Left cardiac atrium (tissue), 4 donors: ENCODE measurements at places on chromosomes 11 and 22. TPM values are rescaled to one million over a fixed set of nuclear protein-coding genes. Genes with fewer than 3 reads are reported as not detected.

DNA sequence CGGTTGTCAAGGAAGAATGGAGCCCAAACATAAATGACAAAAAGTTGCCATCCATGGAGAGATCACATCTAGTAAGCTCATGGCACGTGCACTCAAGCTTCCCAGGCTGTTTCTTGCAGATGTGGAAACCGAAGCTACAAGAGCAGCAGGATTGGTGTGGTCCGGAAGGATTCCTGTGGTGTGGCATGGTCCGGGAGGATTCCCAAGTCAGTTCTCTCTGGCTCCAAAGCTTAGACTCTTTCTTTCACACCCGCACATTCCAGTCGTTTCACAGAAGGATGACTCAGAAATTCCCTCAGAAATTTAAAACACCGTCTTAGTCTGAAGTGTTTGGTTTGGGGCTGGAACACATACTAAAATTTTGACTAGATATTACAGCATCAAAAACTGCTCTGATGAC is 78.0 kb upstream of the DRD2 start:
- DNase-seq = no peak

The APOBEC3H gene
- total RNA-seq = not detected

The NFAM1 gene
- 2.6 TPM for total RNA-seq

- DNase-seq = no peak
Measured at GRCh38 chr11:23564370-23564769, 704.1 kb upstream of the CCDC179 start.

The PVALB gene
- not detected for total RNA-seq

GRCh38 chr22:49413551-49413950 is 414.1 kb downstream of the BRD1 start:
- DNase-seq = no peak

DNA sequence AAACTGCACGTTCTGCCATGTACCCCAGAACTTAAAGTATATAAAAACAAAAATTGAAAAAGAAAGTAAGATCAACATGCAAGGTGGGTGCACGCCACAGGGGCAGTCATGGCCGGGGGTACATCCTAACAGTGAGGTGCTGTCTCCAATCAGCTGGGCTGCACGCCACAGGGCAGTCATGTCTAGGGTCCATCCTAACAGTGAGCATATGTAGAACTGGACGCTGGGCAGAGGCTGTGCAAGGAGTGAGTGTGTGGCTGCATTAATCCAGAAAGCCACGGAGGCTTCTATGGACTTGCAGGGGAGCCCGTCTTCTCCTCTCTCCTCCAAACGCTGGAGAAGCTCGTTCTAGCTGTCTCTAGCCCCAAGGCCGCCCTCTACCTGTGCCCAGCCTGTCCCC is 1105.0 kb downstream of the BRD1 start:
- no peak for DNase-seq

The OR52I2 gene
- total RNA-seq = not detected

- DNase-seq = no peak
Measured at GRCh38 chr11:24406389-24406788, 90.5 kb upstream of the LUZP2 start.

DNA sequence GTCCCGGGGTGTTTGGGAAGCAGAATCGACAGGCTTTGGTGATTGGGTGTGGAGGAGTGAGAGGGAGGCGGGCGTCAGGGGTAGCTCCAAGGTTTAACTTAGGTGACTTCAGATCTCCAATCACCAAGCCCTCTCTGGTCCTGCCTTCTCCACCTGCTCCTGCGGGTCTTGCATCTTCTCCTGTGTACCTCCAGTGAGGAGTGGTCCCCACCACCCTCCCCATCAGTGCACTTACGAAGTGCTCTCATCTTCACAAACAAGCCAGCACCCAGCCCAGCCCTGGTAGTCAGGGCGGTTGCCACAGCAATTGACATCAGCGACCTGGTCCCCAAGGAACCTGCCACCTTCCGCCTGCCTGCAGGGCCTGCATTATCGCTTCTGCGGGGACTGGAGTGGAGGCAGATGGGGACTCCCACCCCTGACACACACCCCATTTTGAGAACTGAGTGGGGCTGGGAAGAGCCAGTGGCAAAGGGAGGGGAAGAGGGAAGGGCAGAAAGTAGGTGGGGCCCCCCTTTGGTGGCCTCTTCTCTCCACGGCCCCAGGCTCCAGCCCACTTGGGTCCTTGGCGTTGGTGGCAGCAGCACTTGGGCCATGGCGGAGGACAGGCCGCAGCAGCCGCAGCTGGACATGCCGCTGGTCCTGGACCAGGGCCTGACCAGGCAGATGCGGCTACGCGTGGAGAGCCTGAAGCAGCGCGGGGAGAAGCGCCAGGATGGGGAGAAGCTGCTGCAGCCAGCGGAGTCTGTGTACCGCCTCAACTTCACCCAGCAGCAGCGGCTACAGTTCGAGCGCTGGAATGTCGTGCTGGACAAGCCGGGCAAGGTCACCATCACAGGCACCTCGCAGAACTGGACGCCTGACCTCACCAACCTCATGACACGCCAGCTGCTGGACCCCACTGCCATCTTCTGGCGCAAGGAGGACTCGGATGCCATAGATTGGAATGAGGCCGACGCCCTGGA is at the start of gene OMP:
OMP (plus strand) TSS at position 595 of the 965 bp plus-strand sequence; CDS start at position 595, 0 bp downstream.
- DNase-seq = no peak

- DNase-seq = no peak
Measured at GRCh38 chr11:128493570-128493965, 93.8 kb downstream of the ETS1 start.

GRCh38 chr11:94151903-94152677 is 23.4 kb downstream of the PANX1 start:
- DNase-seq = peak; percentile 46

DNA sequence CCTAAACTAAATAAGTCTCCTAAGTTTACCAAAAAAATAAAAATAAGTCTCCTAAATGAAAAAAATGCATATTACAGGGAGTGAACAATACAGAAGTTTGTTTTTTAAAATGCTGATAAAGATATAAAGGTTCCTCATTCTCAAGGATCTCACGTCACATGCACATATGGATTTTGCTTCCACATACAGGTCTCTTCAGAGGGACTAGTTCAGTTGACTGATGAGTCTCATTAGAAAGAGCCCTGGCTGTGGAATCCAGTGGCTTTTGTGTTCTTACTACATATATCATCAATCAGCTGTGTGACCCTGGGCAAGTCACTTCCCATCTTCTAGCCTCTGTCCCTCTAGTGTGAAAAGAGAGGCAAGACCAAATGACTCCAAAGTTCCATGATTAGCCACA is 43.1 kb downstream of the MPPED2 start:
- DNase-seq = no peak

- DNase-seq = no peak
Measured at GRCh38 chr11:2424811-2425495, 19.4 kb downstream of the TRPM5 start.
